LoVo (cell line): ENCODE measurements at places on chromosomes 2 and 18.
A peak's percentile ranks its signal among the peaks of the same experiment; 100 is the strongest.

GRCh38 chr2:105034170-105034569, 3.7 kb upstream of the MRPS9 start:
- no peak for DNase-seq

GRCh38 chr2:8036366-8036765, 645.5 kb upstream of the ID2 start:
- DNase-seq = no peak

DNA sequence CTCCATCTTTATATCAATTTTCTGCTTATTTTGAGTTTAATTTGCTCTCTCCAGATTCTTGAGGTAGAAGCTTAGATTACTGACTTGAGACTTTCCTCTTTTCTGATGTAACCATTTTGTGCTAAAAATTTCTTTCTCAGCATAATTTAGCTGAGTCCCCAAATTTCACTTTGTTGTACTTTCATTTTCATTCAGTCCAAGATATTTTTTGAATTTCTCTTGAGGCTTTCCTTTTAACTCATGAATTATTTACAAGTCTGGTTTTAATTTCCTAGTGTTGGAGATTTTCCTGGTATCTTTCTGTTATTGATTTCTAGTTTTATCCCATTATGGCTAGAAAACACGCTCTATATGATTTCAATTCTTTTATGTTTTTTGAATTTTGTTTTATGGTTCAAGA, 144.7 kb upstream of the PGAP1 start:
- no peak for DNase-seq

DNA sequence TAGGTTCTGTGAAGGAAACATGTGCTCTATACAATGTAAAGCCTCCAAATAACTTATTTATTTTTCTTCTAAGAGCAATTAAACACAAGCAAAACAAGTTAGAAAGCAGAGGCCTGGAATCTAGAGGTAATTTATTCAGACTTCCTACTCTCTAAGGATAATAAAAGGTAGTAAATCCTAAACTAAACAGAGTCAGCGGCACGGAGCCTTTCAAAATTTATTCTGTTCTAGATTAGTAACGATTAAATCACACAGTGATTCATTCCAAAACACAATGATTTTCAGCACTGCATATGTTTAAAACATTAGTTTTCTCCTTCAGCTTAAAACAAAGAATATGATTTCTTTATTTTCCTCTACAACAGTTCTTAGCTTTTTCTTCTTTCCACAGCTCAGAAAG, 160.9 kb downstream of the FBXO15 start:
- no peak for DNase-seq

- DNase-seq = no peak
These were observed 20.7 kb downstream of the TMEM178A start for GRCh38 chr2:39686456-39686855.

DNA sequence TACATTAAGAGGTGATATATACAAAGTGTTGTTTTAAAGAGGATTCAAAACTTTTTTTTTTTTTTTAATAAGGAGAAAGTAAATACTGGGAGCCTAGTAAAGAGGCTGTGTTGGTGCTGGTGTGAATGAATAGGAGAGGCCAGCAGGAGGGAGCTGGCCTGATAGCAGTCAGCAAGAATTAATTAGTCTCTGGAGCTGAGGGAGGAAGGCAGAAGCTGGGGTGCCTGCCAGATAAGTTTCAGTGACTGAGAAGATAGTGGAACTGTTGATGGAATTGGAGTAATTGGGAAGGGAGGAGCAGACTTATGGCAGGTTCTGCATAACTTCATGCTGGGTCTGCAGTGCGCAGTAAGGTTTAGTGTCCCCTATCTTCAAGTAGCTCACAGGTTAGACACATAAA, 36.2 kb upstream of the SNORC start:
- no peak for DNase-seq

DNA sequence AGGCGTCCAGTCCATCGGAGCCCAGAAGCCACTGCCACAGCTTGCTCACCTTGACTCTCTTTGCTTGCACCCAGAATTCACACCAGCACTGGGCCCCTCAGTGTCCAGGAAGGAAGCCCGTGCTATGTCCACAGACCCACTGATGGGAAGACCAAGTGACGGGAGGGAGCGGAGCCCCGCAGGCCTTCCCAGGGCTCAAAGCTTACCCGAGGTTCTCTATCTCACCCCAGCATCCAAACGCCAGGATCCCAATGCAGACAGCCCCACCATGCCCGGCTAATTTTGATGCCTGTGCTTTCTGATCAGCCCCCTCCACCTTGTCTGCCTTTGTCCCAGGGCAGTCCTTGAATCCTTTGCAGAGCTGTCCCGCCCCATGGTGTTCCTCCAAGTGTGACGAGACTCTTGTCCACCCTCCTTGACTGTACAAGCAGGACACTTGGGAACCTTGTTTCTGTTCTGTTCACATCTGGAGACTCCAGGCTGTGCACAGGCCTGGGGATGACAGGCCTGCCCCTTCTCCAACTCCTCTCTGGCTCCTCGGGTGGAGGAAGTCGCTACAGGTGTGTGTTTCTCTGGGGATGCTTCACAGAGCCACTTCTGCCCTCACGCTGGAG, 12.0 kb downstream of the NPPC start:
- no peak for DNase-seq

GRCh38 chr2:9333591-9334171, 89.6 kb downstream of the ITGB1BP1 start:
- DNase-seq = peak; percentile 37

GRCh38 chr2:74297391-74297790, 45.8 kb downstream of the SLC4A5 start:
- DNase-seq = no peak

- peak; percentile 22 for DNase-seq
These were observed 110.8 kb downstream of the VIT start for GRCh38 chr2:36807223-36807886.

- DNase-seq = no peak
These were observed 9.1 kb downstream of the THNSL2 start for GRCh38 chr2:88179228-88179679.

- DNase-seq = no peak
These were observed 193.1 kb downstream of the ACOXL start for GRCh38 chr2:110925479-110925878.

GRCh38 chr2:169363560-169364150, 1.3 kb upstream of the LRP2 start:
- no peak for DNase-seq

GRCh38 chr2:173876833-173877413, 88.2 kb downstream of the SP3 start:
- DNase-seq = no peak

DNA sequence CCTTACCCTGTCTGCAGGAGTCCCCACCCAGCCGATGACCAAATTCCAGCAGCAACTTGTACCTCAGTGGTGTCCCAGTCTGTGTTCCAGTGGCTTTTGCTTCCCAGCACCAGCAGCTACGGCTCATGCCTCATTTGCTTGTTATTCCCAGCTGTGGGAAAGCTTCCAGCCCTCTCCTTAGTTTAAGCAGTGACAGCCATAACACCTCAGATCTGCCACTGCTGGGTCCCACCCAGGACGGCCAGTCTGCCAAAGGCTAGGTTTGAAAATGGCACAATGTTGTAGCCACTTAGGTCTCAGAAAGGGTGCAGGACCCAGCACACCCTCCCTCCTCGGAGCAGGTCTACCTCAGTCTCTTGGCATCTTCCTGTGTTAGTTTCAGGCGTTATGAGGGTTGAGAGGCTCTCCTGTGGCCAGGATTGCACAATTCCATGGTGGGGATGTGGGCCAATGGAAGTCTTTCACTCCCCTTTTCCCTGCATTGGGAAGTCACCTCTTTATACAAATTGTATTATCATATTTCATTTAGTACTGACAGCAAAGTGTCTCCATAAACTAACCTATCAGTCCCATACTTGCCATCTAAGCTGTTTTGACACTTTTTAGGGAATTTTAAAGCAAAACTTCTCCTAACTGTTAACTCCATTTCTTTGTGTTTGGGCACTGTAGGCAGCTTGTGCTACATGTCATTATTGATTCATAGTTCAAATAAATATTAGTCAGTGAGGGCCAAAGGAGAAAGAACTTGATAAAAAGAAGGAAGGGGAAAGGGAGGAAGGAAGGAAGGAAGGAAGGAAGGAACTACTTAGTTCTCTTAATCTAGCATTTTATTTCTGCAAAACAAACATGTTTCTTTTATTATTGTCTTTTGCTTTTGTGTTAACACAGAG, 62.9 kb upstream of the FAM110C start:
- no peak for DNase-seq

- DNase-seq = no peak
These were observed 126.3 kb downstream of the NRP2 start for GRCh38 chr2:205808486-205809121.

DNA sequence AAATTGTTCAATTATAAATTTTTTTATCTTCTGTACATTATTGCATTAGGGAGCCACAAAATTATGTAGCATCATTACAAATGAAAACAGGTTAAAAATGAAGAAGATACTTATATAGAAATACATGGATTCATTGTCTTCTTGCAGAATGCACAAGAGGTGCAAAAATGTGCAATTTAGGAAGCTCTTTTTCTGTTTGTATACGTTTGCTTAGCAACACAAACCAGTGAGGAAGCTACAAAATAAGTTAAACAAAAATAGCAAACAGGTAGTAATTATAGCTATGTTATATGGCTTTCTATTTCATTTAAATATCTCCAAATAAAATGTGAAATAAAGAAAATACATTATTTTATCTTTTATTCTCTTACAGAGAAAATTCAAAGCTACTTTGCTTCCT, 177.6 kb upstream of the SESTD1 start:
- DNase-seq = no peak

GRCh38 chr2:70202236-70202806, 11.5 kb upstream of the C2orf42 start:
- no peak for DNase-seq

- no peak for DNase-seq
These were observed 10.2 kb downstream of the NMUR1 start for GRCh38 chr2:231519975-231520555.

DNA sequence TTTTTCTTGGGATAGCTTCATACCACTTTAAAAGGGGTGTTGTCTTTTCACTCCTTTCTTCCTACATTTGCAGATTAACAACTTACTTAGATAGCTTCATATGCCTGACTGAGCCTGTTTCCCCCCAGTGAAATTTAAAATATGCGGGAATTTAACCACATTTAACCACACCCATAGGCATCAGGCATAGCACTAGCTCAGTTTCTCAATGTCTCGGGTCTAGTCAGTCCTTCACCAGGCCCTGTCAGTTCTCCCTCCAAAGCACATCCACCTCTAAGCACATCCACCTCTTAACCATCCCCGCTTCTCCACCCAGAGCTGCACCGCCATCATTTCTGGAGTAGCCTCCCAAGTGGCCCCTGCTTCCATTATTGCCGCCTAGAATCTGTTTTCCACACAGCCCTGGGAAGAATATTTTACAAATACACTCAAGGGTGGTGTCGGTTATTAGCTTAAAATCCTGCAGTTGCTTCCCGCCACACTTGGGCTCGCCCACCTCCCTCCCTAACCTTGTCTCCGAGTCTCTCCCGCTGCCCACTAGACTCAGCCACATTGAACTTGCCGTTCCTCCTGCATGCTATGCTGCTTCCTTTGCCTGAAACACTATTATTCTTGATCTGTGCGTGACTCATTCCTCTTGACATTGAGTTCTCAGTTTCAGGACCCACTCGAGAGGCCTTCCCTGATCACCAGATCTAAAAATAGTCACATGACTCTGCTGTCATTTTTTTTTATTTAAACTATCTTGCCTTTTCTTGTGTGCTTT, 68.3 kb downstream of the SPTBN1 start:
- DNase-seq = peak; percentile 52

DNA sequence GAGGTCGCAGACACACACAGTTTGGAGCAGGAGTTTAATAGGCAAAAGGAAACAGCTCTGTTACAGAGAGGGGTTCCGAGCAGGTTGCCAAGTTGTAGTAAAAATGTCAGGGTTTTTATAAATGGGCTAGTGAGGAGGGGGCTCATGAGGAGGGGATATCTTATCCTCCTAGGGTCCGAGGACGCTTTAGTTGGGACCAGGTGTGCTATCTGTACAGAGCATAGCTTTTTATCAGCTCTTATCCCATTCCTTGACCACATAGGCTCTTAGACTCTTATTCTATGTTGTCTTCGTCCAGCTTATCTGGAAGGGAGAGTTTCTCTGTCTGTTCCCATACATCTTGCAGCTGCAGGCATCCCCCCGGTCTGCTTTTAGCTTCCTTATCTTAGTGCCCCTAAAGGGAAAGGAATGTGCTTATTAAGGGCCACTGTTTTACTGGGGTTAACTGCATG, 44.7 kb downstream of the PDK1 start:
- DNase-seq = no peak

GRCh38 chr2:103739921-103740320, 978.1 kb downstream of the TMEM182 start:
- no peak for DNase-seq

GRCh38 chr2:21317131-21317530, 193.4 kb downstream of the TDRD15 start:
- peak; percentile 35 for DNase-seq

- no peak for DNase-seq
These were observed 1.6 kb upstream of the MTA3 start for GRCh38 chr2:42566837-42567321.

GRCh38 chr2:195342061-195342460, 315.0 kb upstream of the SLC39A10 start:
- no peak for DNase-seq

GRCh38 chr2:675982-676646, 1.1 kb downstream of the TMEM18 start:
- peak; percentile 46 for DNase-seq

DNA sequence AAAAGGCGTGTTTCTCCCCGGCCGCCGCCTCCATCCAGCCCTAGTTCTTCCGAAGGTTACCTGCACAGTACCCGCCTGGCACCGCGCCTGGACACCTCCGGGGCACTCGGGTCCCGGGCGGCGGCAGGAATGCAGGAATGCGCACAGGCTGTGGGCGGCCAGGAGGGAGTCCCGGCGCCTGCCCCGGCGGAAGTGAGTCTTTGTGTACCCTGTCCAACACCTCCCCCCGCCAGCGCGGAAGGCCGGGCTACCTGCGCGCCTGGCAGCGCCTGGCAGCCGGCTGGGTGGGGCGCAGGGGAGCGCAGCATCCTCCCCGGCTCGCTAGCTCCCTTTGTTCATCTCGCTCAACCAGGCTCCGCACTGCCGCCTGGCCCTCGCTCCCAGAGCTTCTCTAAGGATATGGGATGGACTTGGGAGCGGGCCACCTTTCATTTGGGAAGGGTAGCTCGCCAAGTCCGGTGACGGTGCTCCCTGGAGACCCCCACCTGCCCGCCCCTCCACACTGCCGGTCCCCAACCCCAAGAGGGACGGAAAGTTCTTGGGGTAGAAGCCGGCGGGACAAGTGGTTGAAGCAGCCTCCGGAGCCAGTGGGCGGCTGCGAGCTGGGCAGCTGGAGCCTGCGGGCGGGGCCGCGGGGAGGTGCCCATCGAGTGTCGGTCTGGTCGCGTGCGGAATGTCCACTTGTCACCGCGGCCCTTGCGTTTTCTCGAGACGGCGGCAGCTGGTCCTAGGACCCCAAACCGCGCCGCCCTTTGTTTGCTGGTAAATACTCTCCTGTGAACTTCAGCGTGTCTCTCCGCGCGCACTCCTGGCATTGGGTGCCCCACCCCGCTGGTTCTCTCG, 1.2 kb upstream of the ST6GAL2 start:
- DNase-seq = peak; percentile 51

GRCh38 chr18:79662034-79662433, 17.6 kb upstream of the CTDP1 start:
- no peak for DNase-seq

GRCh38 chr18:54444319-54444914, 86.7 kb downstream of the C18orf54 start:
- peak; percentile 54 for DNase-seq

- no peak for DNase-seq
These were observed 140.7 kb upstream of the PKDCC start for GRCh38 chr2:41907141-41907540.

- no peak for DNase-seq
These were observed 120.4 kb upstream of the MSH6 start for GRCh38 chr2:47662552-47662951.

- DNase-seq = peak; percentile 56
These were observed 58.9 kb upstream of the STON1 start for GRCh38 chr2:48471048-48471474.

- peak; percentile 64 for DNase-seq
These were observed at the start of gene VWC2L for GRCh38 chr2:214410918-214411554. Gene VWC2L, plus strand, starts transcription at chr2:214411054. Its CDS starts 3,140 bp downstream, at chr2:214414194.
